Activated CD4-positive, alpha-beta T cell treated with anti-CD3 and anti-CD28 coated beads for 1 hour (primary cell): ENCODE measurements at places on chromosomes 16 and 17.

GRCh38 chr16:797120-797420, 3.5 kb downstream of the GNG13 start:
- no peak for DNase-seq

DNA sequence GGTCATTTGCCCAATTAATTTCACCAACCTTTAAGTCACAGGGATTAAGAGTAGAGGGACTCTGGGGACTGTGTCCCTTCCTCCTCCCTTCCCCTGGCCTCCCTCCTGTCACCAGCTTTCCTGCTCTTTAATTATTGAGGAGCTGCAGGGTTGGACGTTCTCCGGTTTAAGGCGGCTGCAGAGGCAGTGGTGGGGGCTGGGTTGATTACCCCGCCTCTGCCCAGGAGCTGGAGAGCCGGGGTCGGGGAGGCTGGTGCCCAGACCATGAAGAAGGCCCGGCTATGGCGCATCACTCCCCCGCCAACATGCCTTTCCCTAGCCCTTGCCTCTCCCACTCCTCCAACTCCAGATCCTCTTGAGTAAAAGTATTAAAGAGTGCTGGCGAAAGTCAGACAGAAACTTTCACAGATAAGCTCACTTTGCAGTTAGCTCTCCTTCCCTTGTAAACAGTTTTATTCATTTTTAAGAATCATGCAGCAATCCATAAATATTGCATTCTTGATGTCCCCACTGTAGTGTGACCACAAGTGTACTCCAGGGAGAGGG, 1.1 kb upstream of the FOXJ1 start:
- no peak for DNase-seq

DNA sequence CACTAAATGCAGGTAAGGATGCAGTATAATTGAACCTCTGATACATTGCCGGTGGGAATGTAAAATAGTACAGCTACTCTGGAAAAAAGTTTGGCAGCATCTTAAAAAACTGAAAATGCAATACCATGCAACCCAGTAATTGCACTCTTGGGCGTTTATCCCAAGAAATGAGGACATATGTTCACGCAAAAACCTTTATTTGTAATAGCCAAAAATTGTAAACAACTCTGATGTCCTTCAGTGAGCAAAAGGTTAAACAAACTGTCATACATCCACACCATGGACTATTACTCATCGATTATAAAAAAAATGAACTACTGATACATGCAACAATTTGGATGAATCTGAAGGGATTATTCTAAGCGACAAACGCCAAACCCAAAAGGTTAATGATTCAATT, 16.9 kb downstream of the SYNRG start:
- DNase-seq = no peak

DNA sequence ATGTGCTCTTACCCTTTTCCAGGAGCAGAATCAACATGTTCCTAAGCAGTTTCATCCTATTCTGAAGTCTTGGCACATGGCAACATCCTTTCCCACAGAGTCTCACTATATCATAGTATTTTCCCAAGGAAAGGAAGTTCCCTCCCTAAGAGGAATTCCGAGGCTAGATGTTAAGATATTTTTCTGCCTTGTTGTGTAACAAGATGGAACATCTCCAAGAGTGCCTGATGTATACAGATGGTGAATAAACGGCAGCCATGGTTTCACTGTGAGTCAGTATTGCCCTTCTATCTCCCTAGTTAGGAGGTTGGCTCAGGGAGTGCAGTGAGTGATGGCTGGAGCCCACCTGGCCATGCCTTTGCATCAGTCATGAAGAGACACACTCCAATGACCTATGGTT, 48.2 kb downstream of the SPACA3 start:
- no peak for DNase-seq

DNA sequence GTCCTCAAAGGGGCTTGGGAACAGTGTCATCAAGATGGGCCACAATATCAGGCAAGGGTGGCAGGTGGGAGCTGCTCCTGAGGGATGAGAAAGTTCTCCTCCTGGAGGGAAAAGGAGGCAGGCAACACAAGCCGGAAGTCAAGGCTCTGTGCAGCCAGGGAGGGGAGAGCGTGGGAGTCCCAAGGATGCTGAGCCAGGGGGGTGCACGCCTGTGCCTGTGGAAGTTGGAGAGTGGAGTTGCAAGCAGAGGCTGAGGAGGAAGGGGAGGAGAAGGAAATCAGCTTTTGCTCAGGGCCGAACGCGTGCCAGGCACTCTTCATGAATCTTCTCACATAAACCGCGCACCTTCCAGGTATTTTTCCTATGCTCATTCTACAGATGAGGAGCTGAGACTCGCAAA, 7.4 kb upstream of the SLC13A2 start:
- no peak for DNase-seq

DNA sequence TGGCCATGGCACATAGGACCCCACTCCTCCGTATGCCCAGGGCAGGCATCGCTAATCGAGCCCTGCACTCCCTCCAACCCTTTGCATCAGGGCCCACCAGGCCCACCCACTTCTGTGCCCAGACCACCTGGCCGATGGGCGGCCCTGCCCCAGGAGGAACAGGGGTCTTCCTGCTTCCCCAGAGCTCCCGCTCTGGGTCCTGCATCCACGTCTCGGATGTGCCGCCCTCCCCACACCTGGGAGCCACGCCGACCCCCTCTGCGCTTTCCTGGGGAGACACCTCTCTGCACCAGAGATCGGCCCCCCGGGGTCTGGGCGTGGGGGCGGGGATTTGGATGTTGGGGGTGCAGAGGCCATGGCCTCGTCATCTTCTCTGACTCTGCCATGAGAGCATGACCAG, 21.1 kb upstream of the SSTR5 start:
- DNase-seq = no peak

GRCh38 chr16:57762365-57763040, 26.9 kb downstream of the KATNB1 start:
- no peak for DNase-seq

GRCh38 chr16:72787514-72788268, 260.2 kb downstream of the ZFHX3 start:
- peak; percentile 45 for DNase-seq

DNA sequence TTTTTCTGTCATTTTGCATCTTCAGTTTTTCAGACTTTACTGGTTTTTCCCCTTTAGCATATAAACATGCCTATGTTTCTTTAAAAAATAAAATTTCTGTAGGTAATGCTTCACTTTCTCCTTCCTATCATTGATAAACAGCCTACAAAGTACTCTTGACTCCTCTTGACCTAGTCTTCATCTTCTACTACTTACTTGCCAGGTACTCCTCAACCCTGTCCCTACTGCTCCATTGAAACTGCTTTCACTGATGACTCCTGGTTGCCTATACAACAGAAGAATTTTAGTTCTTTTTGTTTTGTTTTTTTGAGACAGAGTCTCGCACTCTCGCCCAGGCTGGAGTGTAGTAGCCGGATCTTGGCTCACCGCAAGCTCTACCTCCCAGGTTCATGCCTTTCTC, 7.0 kb downstream of the DDX42 start:
- DNase-seq = no peak

GRCh38 chr16:72125635-72126428, 32.2 kb downstream of the DHX38 start:
- DNase-seq = no peak

DNA sequence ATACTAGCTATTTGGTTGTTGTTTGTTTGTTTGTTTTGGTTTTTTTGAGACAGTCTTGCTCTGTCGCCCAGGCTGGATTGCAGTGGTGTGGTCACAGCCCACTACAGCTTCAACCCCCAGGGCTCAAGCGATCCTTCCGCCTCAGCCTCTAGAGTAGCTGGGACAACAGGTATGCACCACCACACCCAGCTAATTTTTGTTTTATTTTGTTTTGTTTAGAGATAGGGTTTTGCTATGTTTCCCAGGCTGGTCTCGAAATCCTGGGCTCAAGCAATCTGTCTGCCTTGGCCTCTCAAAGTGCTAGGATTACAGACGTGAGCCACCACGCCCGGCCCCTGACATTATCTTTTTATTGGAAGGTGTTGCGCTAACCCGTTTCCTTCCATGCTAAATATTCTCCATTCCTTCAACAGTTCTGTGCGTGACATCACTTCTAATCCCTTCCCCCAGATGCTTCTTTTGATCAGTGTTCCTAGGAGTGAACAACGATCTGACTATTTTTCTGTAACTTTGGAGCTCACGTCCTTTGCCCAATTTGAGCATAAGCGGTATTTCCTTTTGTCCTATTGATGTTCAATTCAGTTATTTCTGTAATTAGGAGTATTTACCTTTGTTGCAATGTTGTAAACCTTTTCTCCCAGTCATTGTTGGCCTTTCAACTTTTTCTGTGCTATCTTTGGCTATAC, 30.2 kb upstream of the EMP2 start:
- no peak for DNase-seq

- DNase-seq = no peak
Observed at GRCh38 chr17:70716551-70716950, 547.2 kb downstream of the KCNJ2 start.
